ENCODE measurements at places on chromosomes 16 and 17. TPM values are rescaled to one million over a fixed set of nuclear protein-coding genes. Genes with fewer than 3 reads are reported as not detected.

HAP1 gene
- not detected for total RNA-seq

VTN gene
- total RNA-seq = 3.4 TPM

RNF222 gene
- total RNA-seq = not detected

RTN4RL1 gene
- 0.05 TPM for total RNA-seq
